ENCODE measurements at places on chromosomes 11 and 22.

GRCh38 chr11:15627560-15627959, 512.8 kb downstream of the INSC start:
- DNase-seq = no peak

- DNase-seq = no peak
Observed at GRCh38 chr11:74354036-74354435, 42.6 kb upstream of the P4HA3 start.

GRCh38 chr11:69296890-69297786, 3.2 kb downstream of the MYEOV start:
- peak; percentile 98 for DNase-seq

GRCh38 chr11:72103754-72104167, 664 bp upstream of the LAMTOR1 start:
- DNase-seq = no peak

DNA sequence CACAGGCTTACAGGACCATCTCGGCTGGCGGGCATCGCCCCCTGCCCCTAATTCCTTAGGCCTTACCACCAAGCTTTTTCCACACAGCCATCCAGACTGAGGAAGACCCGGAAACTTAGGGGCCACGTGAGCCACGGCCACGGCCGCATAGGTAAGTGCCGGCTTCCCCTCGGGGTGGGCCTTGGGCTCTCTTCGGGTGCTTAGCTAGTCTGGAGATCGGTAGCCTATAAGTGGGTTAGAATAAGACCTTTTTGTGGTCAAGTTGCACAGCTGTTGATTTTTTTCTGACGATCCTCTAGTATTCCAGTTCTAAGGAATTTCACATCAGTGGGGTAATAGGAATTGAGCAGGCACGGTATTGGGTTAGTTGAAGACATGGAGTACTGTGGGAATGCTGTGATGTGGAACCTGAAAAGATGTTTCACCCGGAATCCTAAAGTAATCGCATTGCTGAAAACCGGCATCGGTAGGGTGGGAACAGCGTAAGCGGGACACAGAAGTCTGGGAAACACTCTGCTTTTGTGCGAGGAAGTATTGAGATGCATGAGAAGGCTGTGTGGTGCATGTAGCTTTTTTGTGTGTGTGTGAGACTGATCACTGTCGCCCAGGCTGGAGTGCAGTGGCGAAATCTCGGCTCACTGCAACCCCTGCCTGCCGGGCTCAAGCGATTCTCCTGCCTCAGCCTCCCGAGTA, 669 bp downstream of the RPL27A start:
- DNase-seq = peak; percentile 17

DNA sequence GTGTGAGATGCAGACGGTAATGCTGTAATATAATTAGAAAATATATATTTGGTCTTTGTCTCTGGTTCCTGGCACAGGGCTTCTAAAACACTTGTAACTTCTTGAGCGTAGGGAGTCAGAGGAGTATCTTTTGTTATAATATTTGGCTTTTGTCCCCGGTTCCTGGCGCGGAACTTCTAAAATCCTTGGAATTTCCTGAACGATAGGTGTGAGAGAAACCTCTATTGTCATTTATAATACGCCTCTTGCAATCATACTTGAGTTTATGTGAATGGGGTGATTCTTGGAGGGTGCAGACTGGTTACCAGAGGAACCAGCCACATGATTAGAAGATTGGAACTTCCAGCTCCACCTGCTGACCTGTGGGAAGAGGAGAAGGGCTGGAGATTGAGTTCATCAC, 54.1 kb upstream of the ZBED5 start:
- DNase-seq = no peak

DNA sequence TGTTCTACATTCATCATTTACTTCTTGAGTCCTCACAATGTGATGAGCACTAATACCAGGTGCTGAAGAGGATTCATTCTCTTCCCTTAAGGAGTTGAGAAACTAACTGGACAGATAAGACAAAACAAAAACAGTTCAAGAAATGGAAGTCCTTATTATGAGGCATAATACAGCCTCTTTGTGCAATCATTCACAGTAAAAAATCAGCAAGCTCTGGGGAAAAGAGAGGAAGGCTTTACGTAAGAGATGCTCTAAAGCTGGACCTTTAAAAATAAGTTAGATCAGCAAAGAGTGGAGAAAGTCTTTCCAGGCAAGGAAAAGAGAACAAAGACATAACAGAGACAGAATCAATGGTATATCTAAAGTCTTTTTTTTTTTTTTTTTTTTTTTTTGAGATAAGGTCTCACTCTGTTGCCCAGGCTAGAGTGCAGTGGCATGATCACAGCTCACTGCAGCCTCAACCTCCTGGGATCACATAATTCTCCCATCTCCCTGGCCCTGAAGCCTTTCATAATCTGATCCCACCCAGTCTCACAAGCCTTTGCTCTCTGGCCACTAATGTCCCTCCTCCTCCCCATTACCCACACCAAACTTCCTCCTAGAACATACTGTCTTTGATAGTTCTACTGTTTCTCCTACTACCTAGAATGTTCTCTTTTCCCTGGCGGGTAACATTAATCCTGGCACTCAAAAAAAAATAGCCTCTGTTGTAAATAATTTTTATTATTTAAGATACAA, 40.9 kb downstream of the MRTFA start:
- DNase-seq = peak; percentile 62

- no peak for DNase-seq
Observed at GRCh38 chr11:2774173-2775082, 74.6 kb upstream of the KCNQ1OT1 start.

DNA sequence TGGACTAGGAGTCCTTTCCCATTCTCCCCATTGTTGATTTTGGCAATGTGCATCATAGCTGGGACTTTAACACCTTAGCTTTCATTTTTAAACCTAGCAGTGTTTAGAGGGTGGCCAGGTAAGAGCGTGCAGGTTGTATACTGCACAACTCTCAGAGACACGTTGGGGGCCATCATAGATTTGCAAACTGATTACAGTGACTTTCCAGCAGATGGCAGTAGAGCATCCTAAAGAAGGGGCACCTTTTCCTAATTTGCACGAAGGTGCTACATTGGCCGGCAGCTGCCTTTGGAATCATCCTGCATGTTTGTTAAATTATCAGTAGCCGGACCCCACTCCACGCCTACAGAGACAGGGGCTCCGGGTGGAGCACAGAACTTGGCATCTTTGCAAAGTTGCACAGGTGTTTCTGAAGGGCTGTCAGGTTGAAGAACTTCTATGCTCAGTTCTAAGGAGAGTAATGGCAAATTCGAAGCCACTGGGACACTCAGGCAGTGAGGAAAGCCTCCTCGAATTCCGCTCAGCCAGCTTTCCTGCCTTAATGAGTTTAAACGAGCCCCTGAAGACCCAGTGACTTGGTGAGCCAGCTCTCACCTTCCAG, 7.7 kb downstream of the LHFPL7 start:
- DNase-seq = peak; percentile 51

DNA sequence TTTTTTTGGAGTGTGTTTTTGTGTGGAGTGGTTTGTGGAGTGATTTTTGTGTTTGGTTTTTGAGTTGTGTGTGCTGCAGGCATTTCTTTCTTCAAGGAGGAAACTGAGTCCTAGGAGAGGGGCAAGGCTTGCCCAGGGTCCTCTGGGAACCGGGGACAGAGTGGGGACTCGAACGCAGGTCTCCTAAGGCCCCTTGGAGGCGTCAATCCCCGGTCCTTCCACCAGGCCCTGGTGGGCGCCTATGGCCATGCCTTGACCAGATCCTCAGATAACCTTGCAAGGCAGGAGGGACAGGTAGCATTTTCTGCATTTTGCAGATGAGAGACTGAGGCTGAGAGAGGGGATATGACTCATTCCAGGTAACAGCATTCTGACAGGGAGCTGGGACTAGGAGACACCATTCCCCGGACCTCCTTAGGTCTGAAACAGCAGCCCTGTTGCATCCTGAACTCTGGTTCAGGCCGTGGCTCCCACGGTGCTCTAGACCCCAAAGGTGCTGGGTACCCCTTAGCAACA, 39.1 kb downstream of the MYO7A start:
- DNase-seq = no peak

DNA sequence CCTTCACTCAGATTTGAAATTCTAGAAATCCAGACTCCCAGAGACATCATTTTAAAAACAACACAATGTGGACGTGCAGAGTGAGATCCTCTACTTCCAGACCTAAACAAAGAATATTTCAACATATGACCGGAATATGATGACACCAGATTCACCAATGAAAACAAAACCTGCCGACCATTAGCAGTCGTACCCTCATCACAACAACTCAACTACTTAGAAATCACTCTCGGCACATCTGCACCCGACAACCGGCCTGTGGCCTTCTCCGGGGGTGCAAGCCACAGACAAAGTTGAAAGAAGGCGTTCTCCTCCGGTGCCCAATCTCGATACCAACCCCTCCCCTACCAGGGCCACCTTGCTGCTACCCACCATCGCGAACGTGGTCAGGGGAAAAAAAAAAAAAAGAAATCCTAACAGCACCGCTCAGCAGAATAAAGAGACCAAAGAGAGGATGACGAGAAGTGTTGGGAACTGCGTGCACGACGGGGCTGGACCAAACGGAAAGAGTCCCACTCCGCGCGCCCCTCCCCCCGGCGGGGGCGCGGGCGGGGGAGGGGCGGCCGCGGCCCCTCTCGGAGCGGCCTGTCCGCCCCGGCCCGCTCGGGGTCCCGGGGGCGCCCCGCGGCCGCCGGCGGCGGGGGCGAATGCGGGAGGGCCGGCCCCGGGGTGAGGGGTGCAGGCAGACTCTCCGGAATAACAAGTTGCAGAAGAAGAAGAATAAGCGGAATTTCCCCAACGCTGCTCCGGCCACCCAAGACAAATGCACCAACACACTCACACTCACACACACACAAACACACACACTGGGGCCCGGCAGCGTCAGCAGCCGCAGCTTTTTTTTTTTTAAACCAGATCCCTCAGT, 1.7 kb downstream of the PHF21A start:
- peak; percentile 83 for DNase-seq

GRCh38 chr22:45684169-45684568, 12.5 kb downstream of the ATXN10 start:
- peak; percentile 47 for DNase-seq

GRCh38 chr22:50310031-50310722, 2.7 kb upstream of the PLXNB2 start:
- no peak for DNase-seq

GRCh38 chr11:102196816-102197215, 86.6 kb downstream of the YAP1 start:
- no peak for DNase-seq

GRCh38 chr22:21865041-21865440, 2.4 kb downstream of the MAPK1 start:
- DNase-seq = peak; percentile 53

- DNase-seq = no peak
Observed at GRCh38 chr11:5809905-5810795, 1.4 kb downstream of the OR52N2 start.

DNA sequence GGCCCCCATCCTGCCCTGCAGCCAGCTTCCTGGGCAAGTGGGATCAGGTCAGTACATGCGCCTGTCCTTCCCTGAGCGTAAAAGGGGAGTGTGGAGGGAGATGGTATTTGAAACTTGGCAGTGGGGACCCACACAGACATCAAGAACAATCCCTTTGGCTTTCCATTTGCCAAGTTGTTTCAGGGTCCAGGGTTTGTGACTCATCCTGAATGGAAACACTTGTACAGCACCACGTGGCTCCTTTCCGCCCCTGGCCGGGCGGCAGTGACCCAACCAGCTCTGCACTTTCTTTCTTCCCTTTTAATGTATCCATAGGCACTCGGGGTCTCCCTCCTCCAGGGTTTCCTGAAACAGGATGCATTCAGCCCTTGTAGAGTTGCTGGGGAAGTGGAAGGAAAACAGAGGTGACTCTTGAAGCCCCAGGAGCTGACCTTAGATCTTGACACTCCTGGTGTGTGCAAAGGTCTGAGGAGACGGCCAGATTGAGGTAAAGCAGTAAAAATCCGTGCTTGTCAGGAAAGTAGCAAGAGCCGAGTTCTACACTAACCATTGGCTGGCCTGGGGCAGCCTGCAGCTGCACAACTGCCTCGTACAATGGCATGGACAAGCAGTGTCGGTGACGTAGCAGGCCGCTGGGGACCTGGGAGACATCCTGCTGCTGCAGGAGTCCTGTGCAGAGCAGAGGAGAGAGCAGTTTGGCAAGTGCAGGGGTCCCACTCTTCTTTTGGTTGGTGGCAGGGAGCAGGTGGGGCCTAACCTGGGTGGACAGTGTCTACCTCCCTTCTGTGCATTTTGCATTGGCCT, 189.8 kb downstream of the SNX19 start:
- no peak for DNase-seq

GRCh38 chr11:114260077-114260476, 36.1 kb upstream of the NNMT start:
- no peak for DNase-seq

- no peak for DNase-seq
Observed at GRCh38 chr11:1297011-1297575, 12.3 kb downstream of the TOLLIP start.

- peak; percentile 41 for DNase-seq
Observed at GRCh38 chr11:118910309-118911112, 15.2 kb downstream of the BCL9L start.

- DNase-seq = no peak
Observed at GRCh38 chr11:33437529-33437928, 180.3 kb downstream of the HIPK3 start.

GRCh38 chr11:123624974-123625373, 29.4 kb downstream of the SCN3B start:
- DNase-seq = no peak

GRCh38 chr11:100863080-100863581, 176.0 kb downstream of the ARHGAP42 start:
- DNase-seq = no peak

DNA sequence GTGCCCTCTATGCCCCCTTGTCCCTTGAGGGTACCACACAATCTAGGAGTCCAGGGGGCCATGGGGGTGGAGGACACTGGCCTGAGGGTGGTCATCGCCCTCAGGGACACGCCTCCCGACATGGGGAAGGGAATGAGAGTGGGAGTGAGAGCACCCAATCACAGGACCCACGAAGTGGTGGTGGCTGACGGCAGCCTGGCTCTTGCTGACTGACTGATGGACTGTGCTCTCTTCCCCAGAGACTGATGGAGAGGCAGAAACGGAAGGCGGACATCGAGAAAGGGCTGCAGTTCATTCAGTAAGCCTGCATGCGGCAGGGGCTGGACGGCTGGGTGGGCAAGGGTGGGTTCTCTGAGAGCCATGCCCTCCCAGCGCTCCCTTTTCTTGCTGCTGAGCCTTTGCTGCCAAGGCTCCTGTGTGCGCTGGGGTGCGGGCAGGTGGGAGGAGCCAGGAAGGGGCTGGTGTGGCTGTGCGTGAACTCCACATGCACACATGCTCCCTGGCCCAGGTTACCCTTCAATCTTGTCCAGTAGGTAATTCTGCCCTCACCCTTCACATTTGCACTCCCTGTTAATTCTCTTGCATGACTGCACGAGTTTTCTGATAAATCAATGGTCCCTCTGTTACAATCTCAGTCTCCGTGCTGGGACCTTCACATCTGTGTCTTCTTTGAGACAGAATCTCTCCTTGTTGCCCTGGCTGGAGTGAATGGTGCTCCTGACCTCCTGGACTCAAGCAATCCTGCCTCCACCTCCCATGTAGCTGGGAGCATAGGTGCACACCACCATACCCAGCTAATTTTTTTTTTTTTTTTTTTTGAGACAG, 19.3 kb downstream of the ZC3H7B start:
- DNase-seq = no peak

DNA sequence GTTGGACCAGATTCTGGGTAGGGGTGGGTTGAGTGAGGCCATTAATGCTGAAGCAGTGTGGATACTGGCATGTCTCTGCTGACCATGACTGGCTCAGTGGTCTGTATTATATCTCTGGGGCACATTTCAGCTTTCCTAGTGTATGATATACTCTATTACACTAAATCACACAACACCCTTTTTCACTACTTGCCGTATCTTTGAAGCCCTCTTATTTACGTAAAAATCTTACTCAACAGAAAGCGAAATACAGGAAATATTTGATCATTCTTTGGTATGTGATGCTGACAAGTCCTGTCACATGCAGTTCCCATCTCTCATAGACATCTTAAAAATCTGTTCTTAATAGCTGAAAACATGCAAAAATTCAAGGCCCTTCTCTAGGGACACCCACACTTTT, 40.3 kb downstream of the OR5B17 start:
- no peak for DNase-seq

Measured in suppressor macrophage treated with lipopolysaccharide for 4 hours (primary cell).